ENCODE measurements at places on chromosomes 5 and 9. TPM values are rescaled to one million over a fixed set of nuclear protein-coding genes. Genes with fewer than 3 reads are reported as not detected.

The HTR4 gene
- total RNA-seq: 0.13 TPM

The ATG10 gene
- total RNA-seq: 7.3 TPM

The SLC25A2 gene
- 1.4 TPM for total RNA-seq

The IRX2 gene
- total RNA-seq: 0.13 TPM

The ANKRD55 gene
- not detected for total RNA-seq

The S1PR3 gene
- 16.9 TPM for total RNA-seq

The GPR150 gene
- 0.49 TPM for total RNA-seq

The TAF1L gene
- total RNA-seq: not detected

The STING1 gene
- total RNA-seq: 94.5 TPM

Data from sciatic nerve (tissue), 2 donors.